ENCODE measurements at places on chromosomes 2 and 18.

GRCh38 chr2:49241501-49241900 lies 87.2 kb upstream of the FSHR start:
- no peak for DNase-seq

- no peak for DNase-seq
Measured at GRCh38 chr18:61618816-61619215, 274.0 kb downstream of the RNF152 start.

- no peak for DNase-seq
Measured at GRCh38 chr2:215966274-215966673, 47.1 kb downstream of the MREG start.

DNA sequence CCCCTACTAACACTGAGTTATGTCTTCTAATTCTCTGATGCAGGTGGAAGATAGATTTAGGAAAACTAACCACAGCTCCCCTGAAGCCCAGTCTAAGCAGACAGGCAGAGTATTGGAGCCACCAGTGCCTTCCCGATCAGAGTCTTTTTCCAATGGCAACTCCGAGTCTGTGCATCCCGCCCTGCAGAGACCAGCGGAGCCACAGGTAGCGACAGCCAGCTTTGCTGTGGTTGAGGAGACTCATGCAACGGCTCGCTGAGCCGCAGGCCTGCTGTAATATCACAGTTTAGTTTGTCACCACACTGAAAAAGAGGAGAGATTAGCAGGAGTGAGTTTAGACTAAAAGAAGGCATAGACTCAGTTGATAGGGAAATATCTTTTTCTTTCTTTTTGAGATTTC lies 131.0 kb upstream of the IL1R2 start:
- DNase-seq: no peak

DNA sequence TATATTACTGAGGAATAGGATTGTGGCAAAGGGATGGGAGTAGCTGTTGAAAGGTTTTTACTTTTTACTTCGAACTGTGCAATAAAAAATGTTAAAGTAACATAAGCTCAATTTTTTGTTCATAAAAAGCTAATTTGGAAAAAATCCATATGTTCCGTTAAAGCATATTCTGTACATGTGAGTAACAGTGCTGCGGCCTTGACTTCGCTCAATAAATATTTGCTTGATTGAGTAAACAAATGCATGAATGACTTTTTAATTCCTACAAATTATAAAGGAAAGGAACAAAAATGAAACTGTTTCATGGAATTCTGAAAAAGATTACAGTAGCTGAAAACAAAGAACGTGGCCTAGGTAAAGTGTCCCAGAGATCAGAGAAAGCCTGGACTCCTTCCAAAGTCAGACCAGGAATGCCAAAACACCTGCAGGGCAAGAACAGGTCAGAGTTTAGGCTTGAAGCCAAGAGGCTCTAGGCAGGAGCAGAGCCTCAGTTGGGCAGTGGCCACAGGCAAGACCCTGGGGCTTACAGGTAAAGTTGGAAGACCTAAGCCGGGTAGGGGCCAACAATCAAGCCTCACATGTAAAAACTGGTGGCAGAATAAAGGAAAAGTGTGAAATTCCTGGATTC lies 44.3 kb upstream of the FIGN start:
- DNase-seq: no peak

DNA sequence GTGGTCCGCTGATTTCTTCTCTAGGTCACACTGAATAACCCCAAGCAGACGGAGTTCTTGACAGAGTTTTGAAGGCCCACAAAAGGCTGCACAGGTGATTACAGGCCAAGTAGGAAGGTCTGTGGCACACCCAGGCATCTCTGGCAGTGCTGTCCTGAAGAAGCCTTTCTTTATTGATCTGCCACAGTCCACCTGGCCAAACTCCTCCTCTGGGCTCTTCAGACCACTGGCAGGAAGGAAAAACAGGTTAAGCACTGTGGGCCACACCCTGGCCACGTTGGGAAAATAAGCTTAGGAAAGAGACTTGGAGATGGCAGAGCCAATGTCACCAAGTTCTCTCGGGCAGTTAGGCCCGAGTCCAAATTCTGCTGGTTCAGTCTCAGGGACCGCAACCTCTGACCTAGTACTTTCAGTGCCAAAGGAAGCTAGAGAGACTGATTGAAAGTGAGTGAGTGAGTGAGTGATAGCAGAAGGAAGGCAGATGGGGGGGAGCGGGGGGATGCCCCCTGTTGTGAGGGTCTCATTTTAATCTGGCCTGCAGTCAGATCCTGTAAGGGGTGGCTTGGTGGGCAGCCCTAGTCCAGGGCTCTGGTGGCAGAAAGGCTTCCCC lies 102.9 kb downstream of the TGFA start:
- no peak for DNase-seq

- no peak for DNase-seq
Measured at GRCh38 chr2:160889439-160890170, 270.6 kb upstream of the TANK start.

- DNase-seq: no peak
Measured at GRCh38 chr18:24488824-24489493, 28.5 kb downstream of the HRH4 start.

DNA sequence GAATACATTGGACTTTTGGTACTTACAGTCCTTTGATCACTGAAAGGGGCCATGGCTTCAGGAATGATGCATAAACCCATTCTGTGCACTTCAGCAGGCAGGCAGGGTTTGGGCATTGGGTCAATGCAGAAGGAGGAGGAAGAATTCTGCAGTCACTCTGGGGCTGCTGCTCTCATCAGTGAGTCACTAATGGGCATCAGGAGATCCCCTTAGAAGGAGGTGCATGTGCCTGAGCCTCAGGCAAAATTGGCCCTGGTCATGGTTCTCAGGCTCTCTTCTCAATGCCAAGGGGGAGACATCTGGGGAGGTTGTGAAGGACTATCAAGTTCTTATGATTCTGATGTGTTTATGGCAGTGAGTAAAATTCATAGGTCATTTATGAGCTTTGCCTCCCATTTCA lies 52.0 kb upstream of the TNP1 start:
- no peak for DNase-seq

DNA sequence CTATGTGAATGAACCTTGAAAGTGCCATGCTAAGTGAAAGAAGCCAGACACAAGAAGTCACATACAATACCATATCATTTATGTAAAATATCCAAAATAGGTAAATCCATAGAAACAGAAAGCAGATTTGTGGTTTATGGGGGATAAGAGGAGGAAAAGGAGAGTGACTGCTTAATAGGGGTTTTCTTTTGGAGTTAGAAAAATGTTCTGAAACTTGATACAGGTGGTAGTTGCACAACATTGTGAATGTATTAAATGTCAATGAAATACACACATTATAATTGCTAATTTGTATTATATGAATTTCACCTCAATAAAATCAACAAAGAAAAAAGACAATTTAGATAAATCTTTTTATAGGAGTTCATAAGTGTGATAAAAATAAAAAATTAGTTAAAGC lies 37.1 kb downstream of the MEMO1 start:
- DNase-seq: no peak

DNA sequence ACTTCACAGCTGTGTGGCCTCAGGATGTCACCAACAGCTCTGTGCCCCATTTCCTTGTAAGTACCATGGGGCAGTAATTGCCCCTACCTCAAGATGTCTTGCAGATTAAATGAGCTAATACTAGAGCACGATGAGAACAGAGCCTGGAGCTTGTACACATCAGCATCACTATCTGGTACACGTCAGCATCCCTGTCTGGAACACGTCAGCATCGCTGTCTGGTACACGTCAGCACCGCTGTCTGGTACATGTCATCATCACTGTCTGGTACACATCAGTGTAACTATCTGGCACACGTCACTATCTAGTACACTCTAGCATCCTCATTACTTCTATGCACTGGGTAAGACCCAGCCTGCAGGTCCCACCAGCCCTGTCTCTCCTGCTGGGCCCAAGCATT lies 37.2 kb downstream of the AQP12A start:
- DNase-seq: no peak

GRCh38 chr2:40451918-40452605 lies at the start of gene SLC8A1:
Gene SLC8A1 (minus strand): TSS chr2:40452090.
- no peak for DNase-seq

- DNase-seq: no peak
Measured at GRCh38 chr2:147937744-147938349, 82.7 kb downstream of the ORC4 start.

DNA sequence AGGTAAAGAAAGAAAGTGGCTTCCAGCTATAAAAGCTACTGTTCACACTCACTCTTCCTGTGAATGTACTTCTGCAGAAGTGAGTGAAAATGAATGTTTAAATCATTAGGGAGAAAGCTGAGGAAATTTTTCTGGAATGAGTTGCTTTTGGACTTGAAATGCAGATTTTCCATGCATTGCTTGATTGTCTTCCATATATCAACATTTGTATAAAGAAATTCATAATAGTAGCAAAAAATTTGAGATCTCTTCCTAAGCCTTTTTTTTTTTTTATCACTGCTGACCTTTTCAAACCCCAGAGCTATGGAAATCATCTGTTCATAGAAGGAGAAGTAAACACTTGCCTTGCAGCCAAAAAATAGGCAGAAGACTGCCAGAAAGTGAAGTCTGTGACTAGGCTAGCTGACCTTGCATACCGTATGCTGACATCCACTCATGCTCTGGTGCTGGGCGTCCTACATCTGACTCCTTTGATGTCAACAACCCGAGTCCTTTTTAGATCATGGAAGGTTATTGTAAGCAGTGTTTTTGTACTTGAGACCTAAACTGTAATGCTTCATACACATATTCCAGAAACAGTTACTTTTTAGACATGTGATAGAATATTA lies 154.5 kb upstream of the RASGRP3 start:
- no peak for DNase-seq

DNA sequence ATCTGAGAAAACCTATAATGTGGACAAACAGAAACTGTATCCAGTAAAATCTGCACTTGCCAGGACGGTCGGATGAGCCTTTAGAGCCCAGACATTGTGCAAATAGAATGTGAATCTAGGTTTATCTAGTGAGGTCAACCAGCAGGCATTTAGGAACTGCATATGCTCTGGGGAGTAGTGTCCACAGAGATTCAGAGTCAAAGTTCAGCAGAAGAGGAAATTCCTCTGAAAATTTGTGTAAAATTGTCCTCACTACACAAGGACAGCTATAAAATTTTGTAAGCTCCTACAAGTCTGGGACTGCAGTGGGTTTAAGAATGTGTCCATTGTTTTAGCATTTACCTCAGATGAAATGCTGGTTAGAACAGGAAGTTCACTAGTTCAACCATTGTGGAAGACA lies 9.8 kb upstream of the NDUFV2 start:
- no peak for DNase-seq
